ENCODE measurements at places on chromosomes 5 and 9.
A peak's percentile ranks its signal among the peaks of the same experiment; 100 is the strongest.

DNA sequence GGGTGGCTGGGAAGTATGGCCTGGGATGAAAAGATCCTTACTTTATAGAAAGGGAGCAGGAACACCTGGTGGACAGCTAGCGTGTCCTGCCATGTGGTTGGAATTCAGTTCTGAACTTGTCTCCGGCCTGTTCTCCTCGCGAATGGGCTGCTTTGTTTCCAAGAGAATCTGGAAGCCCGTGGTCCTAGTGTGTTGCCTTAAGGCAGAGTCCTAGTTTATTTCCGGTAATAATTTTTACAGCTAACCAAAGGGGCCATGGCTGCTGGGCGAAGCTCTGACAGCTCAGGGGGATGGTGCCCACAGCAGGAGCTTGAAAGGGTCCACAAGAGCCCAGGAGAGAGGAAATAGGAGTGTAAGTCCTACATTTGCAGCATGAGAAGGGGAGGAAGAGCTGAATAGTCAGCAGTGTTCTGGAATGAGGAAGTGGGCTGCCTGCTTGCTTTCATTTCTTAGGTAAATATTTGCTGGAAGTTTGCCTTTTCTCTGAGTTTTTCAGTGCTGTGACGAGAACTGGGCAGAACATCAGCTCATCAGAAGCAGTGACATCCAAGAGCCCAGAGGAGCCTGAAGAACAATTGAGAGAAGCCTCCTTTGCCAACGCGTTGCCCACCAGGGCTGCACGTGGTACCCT is 13.1 kb upstream of the IGFBPL1 start:
- no peak for DNase-seq

DNA sequence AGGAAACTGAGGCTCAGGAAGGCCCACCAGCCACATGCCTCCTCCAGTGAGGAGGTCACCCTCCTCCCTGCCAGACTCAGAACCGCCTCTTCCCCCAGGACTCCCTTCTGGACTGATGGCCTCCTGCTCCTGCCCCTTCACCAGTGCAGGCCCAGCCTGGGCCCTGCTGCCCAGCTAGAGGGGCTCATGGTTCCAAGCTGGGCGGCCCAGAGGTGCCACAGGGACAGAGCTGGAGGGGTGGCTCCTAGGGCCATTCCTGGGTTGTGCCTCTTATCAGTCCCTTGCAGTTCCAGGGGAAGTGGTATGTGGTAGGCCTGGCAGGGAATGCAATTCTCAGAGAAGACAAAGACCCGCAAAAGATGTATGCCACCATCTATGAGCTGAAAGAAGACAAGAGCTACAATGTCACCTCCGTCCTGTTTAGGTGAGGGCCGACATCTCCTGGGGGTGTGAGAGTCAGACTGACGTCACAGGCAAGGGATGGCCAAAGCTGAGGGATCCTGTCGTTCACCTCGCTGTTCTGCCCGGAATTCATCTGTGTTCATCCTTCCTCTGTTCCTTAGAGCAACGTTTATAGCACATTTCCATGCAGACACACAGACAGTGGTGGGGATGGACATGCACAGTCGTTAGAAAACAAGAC is 819 bp downstream of the LCN2 start:
- DNase-seq = no peak

DNA sequence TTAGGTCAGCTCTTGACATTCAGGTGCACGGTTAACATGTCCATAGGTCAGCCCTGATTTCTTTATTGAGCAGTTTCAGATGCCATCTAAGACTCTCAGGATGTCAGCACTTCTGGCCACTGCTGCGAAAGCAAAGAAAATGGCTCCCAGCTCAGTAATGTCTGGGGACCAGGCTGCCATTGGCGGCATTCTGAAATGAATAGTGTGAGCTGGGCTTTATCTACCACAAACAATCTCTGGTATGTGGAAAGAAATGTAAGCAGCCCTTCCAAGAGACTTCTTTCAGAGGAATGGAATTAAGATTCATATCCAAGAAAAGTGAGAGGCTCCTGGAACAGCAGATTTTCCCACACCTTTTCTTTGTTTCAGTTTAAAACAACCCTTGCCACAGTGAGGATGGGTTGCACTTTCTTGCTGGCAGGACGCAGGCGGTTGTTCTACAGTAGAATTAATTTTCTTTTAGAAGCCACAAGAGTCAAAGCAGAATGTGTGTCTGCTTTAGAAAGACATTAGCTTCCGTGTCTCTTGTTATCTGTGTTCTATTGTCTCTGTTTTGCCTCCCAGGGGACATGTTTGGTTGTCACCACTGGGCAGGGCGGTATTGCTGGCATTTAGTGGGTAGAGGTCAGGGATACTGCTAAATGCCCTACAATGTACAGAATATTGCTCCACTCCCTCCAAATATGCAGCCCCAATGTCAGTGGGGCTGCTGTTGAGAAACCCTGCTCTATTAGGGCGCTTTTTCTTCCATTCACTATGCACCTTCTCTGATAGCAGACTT is 149.9 kb upstream of the ANKH start:
- no peak for DNase-seq

DNA sequence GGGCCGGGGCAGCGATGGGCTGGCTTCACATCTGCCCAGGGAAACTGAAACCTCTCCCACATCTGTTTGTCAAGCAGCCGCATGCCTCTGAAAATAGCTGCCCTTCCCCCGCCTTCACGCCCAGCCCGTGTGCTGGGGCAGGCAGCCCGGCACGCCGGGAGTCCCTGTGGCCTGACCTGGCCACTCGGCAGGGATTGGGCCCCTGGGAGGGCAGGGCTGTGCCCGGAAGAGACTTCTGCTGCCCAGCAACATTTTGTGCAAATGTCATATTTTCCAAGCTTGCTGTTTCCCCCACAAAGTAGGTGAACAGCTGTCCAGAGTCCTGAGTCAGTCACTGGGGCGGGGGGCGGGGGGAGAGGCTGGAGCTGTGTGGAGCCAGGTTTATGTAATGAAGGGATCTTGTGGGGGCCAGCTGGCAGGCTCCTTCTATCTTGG is 8.2 kb downstream of the COL27A1 start:
- peak; percentile 58 for DNase-seq

- DNase-seq = no peak
Observed at GRCh38 chr5:83924171-83924570, 203.5 kb upstream of the HAPLN1 start.

DNA sequence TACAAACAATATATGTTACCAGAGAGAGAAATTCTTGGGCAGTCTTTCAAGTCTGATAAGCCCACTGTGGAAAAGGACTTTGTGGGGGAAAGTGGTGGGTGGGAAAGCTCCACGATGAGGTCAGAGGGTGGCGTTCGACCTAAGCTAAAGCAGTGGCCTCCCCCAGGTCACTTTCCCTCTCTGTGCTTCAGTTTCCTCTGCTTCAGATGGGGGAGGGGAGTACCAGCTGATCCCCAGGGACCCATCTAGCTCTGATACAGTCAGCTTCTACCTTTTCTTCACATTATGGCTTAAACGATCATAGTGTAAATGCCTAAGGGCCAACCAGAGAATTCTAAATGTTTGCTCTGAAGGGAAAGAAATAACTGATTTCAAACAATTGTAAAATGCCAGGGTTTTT is 36.6 kb upstream of the ARSB start:
- DNase-seq = no peak

- no peak for DNase-seq
Observed at GRCh38 chr5:78521455-78521854, 127.1 kb downstream of the LHFPL2 start.

DNA sequence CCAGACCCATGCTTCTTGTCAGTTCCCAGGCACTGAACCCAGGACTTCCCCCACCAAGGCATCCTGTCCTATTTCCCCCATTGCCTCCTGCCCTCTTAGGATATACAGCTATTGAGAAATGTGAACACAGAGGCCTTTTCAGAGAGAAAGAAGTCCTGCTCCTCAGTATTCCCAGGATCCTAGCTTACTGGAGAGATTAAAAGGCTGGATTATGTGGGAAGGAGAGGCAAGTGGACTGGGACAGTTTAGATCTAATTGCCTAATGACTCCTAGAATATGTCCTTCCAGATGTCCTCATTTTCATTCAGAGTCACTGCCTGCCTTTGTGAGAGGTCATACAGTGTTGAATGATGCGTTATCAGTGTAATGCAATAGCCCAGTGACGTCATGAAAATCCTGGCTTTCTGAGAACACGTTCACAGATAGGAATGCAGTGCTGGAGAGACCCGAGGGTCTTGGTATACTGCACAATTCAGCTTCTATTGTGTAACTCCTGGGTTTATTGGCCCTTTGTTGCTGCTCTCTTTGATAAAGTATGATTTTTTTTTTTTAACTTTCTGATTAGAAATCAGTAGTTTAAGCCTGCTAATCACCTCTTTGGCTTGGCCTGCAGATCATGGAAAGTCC is 26.2 kb downstream of the WWC1 start:
- DNase-seq = no peak

- no peak for DNase-seq
Observed at GRCh38 chr5:133113331-133114061, 61.7 kb downstream of the HSPA4 start.

GRCh38 chr9:137535120-137535428 is 15.1 kb downstream of the PNPLA7 start:
- DNase-seq = no peak

DNA sequence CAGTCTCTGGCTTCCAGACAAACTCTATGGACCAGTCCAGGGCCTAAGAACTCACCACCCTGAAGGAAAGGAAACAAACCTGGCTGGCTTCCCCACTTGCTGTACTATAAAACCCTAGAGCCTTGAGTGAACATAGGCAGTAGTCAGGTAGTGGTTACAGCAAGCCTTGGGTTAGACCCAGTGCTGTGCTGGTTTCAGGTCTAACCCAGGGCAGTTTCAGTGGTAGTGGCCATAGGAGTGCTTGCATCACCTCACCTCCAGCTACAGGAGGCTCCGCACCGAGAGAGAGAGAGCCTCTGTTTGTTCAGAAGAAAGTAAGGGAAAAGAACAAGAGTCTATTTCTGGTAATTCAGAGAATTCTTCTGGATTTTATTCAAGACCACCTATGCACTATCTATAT is 714.1 kb upstream of the CDH10 start:
- DNase-seq = no peak

GRCh38 chr5:129174480-129174879 is 79.9 kb downstream of the ISOC1 start:
- DNase-seq = no peak

GRCh38 chr5:54080831-54081230 is 229.5 kb downstream of the ARL15 start:
- no peak for DNase-seq

DNA sequence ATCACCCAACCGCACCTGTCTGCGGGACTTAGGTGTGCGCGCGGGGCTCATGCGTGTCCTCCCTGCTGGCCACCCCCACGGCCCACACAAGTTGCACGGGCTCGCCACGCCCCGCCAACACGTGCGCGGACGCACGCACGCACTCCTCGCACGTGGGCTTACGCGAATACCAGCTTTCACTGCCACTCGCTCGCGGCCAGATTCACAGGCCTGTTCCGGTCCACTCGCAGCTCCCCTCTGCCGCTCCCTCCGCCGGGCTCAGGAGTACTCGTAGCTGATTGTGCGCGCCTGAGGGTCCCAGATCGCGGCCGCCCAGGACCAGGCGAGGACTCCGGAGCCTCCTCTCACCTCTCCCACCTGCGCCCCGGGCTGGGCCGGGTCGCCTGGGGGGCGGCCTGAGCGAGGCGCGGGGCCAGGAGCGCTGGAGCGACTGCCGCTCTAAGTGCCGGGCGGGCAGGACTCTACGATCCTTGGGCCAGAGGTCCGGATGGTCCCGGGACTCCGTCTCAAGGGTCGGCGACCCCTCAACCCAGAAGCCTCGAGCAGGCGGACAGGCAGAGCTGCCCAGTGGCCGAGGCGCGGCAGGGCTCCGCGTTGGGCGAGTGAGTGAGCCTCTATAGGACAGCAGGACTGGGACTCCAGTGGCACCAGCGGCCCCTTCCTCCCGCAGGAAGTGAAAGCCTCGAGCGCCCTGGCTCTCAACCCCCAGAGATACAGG is 3.4 kb downstream of the PCDHGC5 start:
- peak; percentile 49 for DNase-seq

DNA sequence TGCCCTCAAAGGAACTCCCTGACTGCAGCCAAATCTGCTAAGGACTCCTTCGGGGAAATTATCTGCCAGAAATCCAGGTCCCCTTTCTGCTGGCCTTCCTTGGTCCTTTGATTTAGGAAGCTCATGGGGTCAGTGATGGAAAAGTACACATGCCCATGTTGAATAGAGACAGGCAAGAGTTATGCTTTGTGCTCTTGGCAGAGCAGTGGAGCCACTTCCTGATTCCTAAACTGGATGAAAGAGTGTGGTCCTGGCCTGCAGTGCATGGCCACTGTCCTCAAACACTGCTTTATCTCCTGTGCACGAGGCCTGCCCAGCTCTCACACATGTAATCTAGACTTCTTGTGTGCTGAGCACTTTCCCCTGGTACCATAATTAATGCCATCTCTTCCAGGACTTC is 2.0 kb upstream of the EBF1 start:
- DNase-seq = no peak

All from WTC11 (cell line).